IgD-negative memory B cell (primary cell): ENCODE measurements at places on chromosomes 16 and 17. TPM values are rescaled to one million over a fixed set of nuclear protein-coding genes. Genes with fewer than 3 reads are reported as not detected.

Gene PRSS8
- polyA plus RNA-seq = not detected

Gene SLC35G6
- polyA plus RNA-seq = not detected

Gene MARVELD3
- polyA plus RNA-seq = not detected

Gene GAS2L2
- polyA plus RNA-seq = not detected

Gene LDHD
- polyA plus RNA-seq = not detected

Gene CD7
- polyA plus RNA-seq = 4.4 TPM

Gene CENPN
- polyA plus RNA-seq = 7.8 TPM

Gene SOX15
- not detected for polyA plus RNA-seq

Gene CLEC3A
- polyA plus RNA-seq = not detected

Gene SHCBP1
- polyA plus RNA-seq = 1.6 TPM

Gene TMIGD1
- polyA plus RNA-seq = not detected

Gene NPIPB5
- polyA plus RNA-seq = 20.7 TPM

Gene CSH1
- polyA plus RNA-seq = not detected

Gene ITGAD
- polyA plus RNA-seq = not detected

Gene LYRM1
- polyA plus RNA-seq = 33.5 TPM

Gene OR1F1
- polyA plus RNA-seq = not detected
